ENCODE measurements at places on chromosomes 2 and 18.

GRCh38 chr2:214575465-214575864, 164.6 kb downstream of the VWC2L start:
- peak; percentile 38 for DNase-seq

DNA sequence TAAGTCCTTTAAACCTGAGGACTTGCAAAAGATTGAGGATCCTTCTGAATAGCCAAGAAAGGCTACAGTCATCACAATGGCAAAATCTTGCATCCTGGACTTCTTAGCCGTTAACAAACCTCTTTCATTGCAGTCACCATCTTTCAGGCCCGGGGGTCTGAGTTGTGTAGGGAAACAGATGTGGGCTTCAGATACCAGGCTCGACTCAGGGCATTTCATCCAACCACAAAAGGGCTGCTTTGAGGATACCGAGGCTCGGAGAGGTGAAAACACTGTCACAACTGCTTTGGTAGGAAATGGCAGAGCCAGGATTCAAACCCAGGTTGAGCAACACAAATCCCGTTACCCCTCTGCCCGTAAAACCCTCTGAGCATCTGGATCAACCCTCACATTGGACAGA, 147.4 kb downstream of the TFCP2L1 start:
- DNase-seq: no peak

GRCh38 chr2:179274749-179275148, 10.1 kb upstream of the SESTD1 start:
- no peak for DNase-seq

DNA sequence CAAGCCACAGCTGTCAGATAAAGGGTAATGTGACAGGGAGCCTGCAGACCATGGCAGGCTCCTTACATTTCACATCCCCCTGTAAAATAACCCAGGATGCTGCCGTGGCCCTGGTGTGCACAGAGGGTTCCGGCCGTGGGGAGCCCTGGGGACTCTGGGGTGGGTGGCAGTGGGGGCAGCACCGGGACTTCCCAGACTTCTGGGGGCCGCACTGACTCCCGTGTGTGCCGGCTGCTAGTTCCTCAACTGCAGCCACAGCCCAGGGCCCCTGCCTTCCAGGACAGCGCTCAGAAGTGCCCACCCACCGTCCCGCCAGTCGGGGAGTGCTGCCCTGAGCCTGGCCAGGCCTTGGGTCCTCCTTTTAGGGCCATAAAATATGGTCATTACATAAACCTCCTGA, 56.5 kb downstream of the CIB4 start:
- no peak for DNase-seq

- peak; percentile 77 for DNase-seq
Observed at GRCh38 chr2:224847961-224848850, 132.0 kb upstream of the CCDC195 start.

Data from NCI-H1694 treated with DMSO at 0.1 percent for 48 hours (cell line).